CD8-positive, alpha-beta memory T cell (primary cell): ENCODE measurements at places on chromosomes 1 and 21.

DNA sequence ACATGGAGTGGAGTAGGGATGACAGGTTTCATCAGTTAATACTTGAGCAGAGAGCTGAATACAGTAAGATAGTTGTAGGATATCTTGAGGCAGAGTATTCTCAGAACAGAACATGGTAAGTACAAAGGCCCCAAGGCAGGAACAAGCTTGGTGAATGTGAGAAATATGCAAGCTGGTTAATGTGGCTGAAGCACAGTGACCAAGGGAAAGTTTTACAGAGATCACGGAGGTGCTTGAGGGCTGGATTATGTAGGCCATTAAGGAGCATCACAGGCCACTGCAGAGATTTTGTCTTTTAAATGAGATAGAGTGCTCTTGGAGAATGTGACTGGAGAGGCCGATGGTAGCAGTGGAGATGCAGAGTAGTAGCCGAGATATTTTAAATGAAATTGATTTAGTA is 54.0 kb upstream of the BOLA1 start:
- peak overlapping the region; percentile 85 for H3K27ac ChIP-seq
- DNase-seq, result no peak
- H3K4me3 ChIP-seq, result peak overlapping the region; percentile 18

- H3K27me3 ChIP-seq, result no peaks in the 10 kb centered on the region
- no peak overlapping the region for H3K4me3 ChIP-seq
- DNase-seq, result peak; percentile 49
- H3K4me1 ChIP-seq, result peaks cover 28% of the 10 kb centered on the region
- no peaks in the 10 kb centered on the region for H3K36me3 ChIP-seq
- H3K27ac ChIP-seq, result no peak overlapping the region
Observed at GRCh38 chr1:168553680-168554553, 10.1 kb upstream of the XCL2 start.

GRCh38 chr1:55007625-55008024 is 8.9 kb downstream of the BSND start:
- no peak overlapping the region for H3K4me3 ChIP-seq
- H3K36me3 ChIP-seq, result no peaks in the 10 kb centered on the region
- no peaks in the 10 kb centered on the region for H3K4me1 ChIP-seq
- H3K27ac ChIP-seq, result no peak overlapping the region
- no peak for DNase-seq
- H3K27me3 ChIP-seq, result no peaks in the 10 kb centered on the region

DNA sequence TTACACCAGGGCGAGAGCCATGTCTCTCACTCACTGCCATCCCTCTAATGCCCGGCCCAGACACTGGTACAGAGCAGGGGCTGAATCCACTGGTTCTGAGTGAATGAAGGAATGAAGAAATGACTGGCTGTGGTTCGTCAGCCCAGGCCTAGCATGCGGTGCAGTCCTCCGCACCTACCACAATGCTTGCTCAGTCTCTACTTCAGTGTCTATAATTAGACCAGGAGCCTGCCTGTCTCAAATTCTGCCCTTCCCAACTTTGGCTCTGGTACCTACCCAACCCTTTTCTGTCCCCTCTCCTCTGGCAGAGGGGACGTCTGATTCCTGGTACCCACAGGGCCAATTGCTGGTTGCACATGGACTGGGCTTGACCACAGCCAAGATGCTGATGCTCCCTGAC is 118.2 kb upstream of the GRIK3 start:
- DNase-seq, result no peak
- no peaks in the 10 kb centered on the region for H3K36me3 ChIP-seq
- no peak overlapping the region for H3K27ac ChIP-seq
- H3K4me3 ChIP-seq, result no peak overlapping the region

DNA sequence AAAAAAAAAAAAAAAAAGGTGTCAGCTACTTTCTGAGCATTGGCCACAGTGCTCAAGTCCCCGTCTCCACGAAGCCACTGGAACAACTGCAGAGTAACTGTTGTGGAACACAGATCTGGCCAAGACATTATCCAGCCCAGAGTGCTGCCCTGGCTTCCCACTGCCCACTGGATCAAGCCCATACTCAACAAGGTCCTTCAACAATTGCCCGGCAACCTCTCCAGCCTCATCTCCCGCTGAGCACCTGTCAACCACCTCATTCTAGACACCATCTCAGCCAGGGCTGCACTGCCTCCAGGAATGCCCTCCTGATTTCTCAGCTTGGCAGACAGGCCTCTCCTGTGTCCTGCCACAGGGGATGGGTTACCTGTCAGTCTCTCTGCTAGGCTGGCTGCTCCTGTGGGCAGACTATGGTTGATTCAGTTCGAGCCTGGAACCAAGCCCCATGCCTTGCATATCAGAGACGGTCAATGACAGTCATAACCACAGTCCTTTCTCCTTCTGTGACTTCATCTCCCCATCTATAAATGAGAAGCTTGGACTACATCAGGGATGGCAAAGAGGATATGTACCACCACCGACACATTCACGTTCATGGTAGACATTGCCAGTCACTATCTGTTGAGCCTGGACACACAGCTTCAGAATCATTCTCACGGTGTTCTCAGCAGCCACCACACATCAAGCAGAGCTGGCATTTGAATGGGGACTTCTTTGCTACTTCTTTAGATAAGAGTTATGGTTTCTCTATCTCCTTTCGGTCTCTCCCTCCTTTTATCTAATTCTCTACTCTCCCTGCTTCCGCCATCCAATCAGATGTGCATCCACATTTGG is 76.9 kb downstream of the MRPL37 start:
- no peaks in the 10 kb centered on the region for H3K36me3 ChIP-seq
- H3K4me1 ChIP-seq, result peaks cover 55% of the 10 kb centered on the region
- no peak overlapping the region for H3K4me3 ChIP-seq
- no peak for DNase-seq
- H3K27ac ChIP-seq, result no peak overlapping the region
- no peaks in the 10 kb centered on the region for H3K27me3 ChIP-seq

DNA sequence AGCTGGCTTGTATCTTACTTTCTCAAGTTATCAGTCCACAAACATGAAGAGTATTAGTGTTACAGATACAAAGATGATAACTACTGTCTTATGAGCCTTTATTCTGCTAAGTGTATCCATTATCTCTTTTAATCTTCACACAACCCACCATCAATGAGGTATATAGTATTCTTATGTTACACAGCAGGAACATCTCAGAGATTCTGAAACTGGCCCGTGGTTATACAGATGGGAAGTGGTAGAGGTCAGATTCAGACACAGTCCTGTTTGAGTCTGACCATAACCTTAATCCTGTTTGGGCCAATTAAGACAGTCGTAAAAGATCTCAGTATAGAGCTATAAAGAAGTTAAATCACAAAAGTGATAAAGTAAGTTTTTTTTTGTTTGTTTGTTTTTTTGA is 5.1 kb upstream of the TMEM269 start:
- H3K4me1 ChIP-seq, result peaks cover 2% of the 10 kb centered on the region
- no peak overlapping the region for H3K27ac ChIP-seq
- H3K27me3 ChIP-seq, result no peaks in the 10 kb centered on the region
- no peak overlapping the region for H3K4me3 ChIP-seq

DNA sequence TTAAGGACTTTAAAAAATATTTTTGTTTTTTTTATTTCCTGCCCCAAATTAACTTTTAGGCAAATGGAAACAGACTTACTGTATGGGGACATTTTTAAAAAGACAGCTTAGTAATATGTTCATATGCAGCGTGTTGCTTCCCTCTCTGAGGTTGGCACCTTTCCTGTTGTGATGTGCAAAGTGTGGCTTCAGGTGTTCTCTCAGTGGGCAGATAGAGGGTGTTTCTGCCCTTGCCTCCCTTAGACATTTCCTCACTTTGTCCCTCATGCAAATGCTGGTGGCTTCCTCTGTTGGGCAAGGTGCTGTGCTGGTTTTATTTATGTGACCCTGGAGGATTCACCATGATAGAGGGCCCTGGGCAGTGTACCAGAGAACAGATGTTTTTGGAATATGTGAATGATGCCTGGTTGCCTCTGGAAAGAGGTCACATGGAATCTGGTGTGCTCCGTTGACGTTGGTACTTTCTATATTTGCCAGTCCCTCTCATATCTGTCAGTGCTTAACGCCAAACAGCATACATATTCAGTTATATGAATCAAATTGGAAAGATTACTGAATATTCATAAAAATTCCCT is 123.5 kb downstream of the PATJ start:
- no peaks in the 10 kb centered on the region for H3K27me3 ChIP-seq
- H3K36me3 ChIP-seq, result peaks cover 4% of the 10 kb centered on the region
- DNase-seq, result no peak
- H3K4me1 ChIP-seq, result no peaks in the 10 kb centered on the region
- H3K4me3 ChIP-seq, result no peak overlapping the region

- no peaks in the 10 kb centered on the region for H3K4me1 ChIP-seq
- no peaks in the 10 kb centered on the region for H3K36me3 ChIP-seq
- no peak overlapping the region for H3K4me3 ChIP-seq
- no peak for DNase-seq
- no peaks in the 10 kb centered on the region for H3K27me3 ChIP-seq
Observed at GRCh38 chr1:236039740-236040685, 24.9 kb downstream of the NID1 start.

DNA sequence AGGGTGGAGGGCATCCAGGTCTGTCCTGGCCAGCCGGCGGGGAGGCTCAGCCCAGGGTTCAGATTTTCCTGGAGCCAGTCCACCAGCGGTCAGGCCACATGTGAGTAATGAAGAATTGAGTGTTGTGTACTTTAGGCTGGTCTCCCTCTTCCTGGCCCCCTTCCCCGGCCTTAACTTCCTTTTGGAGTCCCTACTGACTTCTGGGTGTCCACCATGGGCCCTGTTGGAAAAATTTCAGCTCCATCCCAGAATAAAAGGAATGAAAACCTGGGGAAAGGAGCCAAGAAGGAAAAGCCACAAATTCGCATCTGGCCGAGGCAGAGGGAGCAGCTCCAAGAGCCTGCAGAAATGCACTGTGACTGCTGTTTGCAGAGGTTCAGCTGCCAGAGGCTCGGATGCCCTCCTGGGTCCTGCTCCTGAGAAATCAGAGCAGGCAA is 35.5 kb upstream of the HHAT start:
- H3K27me3 ChIP-seq, result peaks cover 9% of the 10 kb centered on the region
- no peaks in the 10 kb centered on the region for H3K4me1 ChIP-seq
- DNase-seq, result no peak
- H3K27ac ChIP-seq, result no peak overlapping the region
- H3K36me3 ChIP-seq, result no peaks in the 10 kb centered on the region

DNA sequence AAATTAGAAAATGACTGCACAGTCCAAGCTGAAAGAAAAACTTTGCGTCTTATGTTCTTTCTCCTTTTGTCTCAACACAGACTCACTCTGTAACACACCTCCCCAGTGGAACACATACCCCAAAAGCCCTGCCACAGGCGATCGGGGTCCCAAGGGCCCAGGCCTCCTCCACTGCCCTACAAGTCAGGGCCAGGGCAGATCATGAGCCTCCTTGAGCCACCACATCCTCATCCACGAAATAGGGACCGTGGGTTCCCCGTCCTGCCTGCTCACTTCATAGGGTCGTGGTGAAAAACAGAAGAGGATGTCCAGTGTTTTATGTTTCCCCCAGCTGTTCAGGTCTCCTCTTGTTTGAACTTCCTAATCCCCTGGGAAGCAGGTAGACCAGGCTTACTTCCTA is 116.7 kb downstream of the KCNN3 start:
- H3K27me3 ChIP-seq, result no peaks in the 10 kb centered on the region
- no peak overlapping the region for H3K4me3 ChIP-seq
- H3K36me3 ChIP-seq, result no peaks in the 10 kb centered on the region
- H3K27ac ChIP-seq, result no peak overlapping the region
- peaks cover 9% of the 10 kb centered on the region for H3K4me1 ChIP-seq

DNA sequence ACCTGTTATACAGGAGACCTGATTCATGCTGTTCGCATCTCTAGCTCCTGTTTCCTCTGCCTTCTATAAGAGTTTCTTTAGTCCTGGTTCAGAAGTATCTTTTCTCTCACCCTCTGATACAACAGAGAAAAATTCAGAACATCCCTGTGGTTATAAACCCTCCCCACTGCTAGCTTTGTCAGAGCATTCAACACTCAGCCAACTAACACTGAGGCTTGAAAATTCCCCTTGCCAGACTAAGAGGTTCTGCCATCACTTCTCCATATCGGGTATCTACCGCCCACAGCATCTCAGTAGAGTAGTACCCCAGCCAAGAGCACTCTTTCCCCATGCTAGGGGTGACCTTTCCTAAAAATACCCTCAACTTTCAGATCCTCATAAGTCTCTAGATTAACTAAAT is 19.6 kb upstream of the PIK3R3 start:
- H3K4me1 ChIP-seq, result no peaks in the 10 kb centered on the region
- no peaks in the 10 kb centered on the region for H3K27me3 ChIP-seq
- H3K36me3 ChIP-seq, result no peaks in the 10 kb centered on the region

DNA sequence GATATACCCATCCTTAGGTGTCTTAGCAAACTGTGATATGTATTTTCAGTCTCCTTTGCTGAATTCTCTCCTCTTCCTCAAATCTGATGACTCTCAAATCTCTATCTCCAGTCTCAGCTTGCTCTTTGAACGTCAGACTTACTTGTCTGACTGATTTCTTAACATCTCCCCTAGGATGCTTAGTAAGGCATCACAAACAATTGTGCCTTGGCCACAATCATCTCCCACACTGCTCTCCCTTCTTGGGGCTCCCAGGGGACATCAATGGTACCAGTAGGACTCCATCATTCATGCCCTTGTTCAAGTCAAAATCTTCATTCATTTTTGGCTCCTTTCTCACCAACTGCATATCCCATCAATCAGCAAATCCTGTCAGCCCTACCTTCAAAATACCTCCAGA is 42.0 kb downstream of the GNG12 start:
- H3K4me3 ChIP-seq, result no peak overlapping the region
- no peak for DNase-seq
- H3K27ac ChIP-seq, result no peak overlapping the region
- no peaks in the 10 kb centered on the region for H3K4me1 ChIP-seq

DNA sequence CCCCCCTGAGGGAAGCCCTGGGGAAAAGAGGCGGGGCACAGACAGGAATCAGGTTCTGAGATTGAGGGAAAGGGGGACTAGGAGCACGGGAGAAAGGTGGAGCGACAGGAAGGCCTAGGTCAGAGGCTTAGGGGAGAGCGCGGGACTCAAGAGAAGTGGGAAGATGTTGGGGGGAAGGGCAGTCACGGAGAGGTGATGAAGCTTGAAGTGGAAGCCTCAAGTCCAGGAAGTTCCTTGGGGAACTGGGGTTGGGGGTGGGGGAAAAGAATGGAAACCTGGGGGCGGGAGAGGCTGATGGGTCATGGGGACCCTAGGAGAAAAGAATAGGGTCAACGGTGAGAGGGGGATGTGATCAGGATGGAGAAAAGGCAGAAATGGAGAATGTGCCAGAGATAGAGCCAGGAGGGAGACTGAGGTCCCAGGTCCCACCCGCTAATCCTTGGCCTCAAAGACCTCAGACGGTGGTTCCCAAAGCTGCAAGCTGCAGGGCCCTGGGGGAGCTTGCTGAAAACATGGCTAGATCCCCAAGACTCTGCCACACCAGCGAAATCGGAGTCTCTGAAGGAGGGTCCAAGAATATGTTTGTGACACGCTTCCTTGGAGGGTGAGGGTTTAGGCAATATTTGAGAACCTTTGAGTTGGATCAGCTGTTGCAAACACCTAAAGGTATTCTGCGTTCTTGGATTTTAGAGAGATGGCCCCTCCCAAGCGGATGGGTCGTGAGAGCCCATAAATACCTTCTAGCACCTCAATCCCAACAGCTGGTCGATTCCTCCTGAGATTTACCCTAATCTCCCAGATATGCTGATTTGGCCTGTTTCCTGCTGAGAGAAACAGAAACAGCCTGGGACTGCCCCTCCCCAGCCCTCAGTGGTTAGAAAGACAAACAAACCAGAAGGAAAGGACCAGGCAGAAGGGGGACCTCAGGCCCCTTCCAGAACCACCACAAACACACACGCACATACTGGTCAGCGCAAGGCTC is 3.6 kb downstream of the C1orf232 start:
- H3K27ac ChIP-seq, result no peak overlapping the region
- no peak overlapping the region for H3K4me3 ChIP-seq
- H3K4me1 ChIP-seq, result peaks cover 22% of the 10 kb centered on the region
- no peak for DNase-seq
- no peaks in the 10 kb centered on the region for H3K36me3 ChIP-seq
